ENCODE measurements at places on chromosomes 3 and 15. TPM values are rescaled to one million over a fixed set of nuclear protein-coding genes. Genes with fewer than 3 reads are reported as not detected.

DNA sequence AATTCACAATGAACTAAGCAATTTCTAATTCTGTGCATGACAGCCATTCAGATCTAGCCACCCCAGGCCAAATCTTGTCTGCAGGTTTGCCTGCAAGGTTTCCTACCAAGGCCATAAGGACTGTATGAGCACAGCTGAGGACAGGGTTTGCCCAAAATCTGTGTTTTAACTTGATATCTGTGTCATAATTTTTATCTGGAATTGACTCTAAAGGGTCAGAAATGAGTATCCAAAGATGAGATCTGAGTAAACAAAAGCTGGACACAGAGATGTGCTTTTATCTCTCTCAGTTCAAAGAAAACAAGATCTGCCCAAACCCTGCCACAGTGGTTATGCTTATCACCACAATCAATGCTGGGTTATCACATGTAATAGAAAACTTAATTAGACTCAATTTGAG lies 154.6 kb upstream of the COL8A1 start:
- DNase-seq, result no peak
- no peaks in the 10 kb centered on the region for H3K27me3 ChIP-seq
- no peak overlapping the region for H3K27ac ChIP-seq
- H3K36me3 ChIP-seq, result no peaks in the 10 kb centered on the region
- no peak overlapping the region for H3K4me3 ChIP-seq
- no peaks in the 10 kb centered on the region for H3K4me1 ChIP-seq

DNA sequence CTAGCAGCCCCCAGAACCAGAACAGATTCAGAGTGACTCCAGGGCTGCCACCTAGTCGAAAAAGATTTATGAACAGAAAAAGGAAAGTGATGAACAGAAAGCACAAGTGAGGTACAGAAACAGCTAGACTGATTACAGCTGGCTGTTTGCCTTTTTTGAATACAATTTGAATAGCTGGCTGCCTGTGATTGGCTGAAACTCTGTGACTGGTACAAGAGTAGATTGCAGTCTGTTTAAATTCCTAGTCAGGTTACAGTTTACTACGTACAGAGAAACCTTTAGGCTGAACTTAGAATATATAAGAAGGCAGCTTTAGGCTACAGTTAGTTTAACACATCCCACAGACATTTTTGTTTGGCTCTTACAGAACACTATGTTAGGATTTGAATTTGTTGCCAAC lies 10.0 kb downstream of the CCDC13 start:
- H3K4me3 ChIP-seq, result no peak overlapping the region
- no peaks in the 10 kb centered on the region for H3K4me1 ChIP-seq
- H3K27me3 ChIP-seq, result peaks cover 5% of the 10 kb centered on the region
- no peak for DNase-seq

The B3GALNT1 gene
- 0.47 TPM for total RNA-seq

- no peaks in the 10 kb centered on the region for H3K36me3 ChIP-seq
- no peak for DNase-seq
- H3K4me3 ChIP-seq, result no peak overlapping the region
- H3K27ac ChIP-seq, result no peak overlapping the region
- peaks cover 5% of the 10 kb centered on the region for H3K4me1 ChIP-seq
These were observed 28.8 kb upstream of the PLSCR2 start for GRCh38 chr3:146498002-146498736.

The SEC22C gene
- total RNA-seq, result 72.0 TPM

DNA sequence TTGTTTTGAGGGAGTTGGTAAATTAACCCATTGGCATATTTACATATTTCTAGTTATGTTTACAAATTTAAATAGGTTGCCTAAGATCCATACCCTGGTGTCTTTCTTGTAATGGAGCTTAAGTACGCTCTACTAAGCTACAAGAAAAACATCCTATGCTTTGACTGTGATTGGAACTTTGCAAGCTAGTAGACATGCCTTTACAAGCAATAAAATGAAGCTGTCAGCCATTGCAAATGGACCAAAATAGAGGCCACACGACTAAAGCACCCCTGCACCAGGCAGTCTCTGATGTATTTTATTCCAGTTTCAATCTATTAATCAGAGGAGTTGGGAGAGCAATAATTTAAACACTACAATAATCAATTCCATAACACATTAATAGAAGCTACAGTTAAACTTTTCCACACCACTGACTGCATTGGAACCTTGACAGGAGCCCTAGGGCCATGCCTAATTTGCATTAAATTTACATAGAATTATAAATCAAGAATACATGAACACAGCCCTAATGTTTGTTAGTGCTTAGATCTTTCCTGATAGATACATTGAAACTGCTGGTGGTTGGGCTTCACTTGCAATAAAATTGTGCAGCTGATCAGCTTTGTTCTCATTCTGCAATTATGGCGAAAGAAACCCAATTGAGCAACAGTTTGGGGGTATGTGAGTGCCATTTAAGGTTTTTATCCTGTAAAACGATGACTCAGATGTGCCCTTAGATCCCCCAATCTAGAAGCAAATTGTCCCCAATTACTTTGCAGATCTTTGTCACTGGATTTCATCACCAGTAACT lies 360.1 kb downstream of the LSAMP start:
- no peaks in the 10 kb centered on the region for H3K36me3 ChIP-seq
- no peak for DNase-seq
- no peak overlapping the region for H3K4me3 ChIP-seq
- no peaks in the 10 kb centered on the region for H3K27me3 ChIP-seq
- no peak overlapping the region for H3K27ac ChIP-seq

DNA sequence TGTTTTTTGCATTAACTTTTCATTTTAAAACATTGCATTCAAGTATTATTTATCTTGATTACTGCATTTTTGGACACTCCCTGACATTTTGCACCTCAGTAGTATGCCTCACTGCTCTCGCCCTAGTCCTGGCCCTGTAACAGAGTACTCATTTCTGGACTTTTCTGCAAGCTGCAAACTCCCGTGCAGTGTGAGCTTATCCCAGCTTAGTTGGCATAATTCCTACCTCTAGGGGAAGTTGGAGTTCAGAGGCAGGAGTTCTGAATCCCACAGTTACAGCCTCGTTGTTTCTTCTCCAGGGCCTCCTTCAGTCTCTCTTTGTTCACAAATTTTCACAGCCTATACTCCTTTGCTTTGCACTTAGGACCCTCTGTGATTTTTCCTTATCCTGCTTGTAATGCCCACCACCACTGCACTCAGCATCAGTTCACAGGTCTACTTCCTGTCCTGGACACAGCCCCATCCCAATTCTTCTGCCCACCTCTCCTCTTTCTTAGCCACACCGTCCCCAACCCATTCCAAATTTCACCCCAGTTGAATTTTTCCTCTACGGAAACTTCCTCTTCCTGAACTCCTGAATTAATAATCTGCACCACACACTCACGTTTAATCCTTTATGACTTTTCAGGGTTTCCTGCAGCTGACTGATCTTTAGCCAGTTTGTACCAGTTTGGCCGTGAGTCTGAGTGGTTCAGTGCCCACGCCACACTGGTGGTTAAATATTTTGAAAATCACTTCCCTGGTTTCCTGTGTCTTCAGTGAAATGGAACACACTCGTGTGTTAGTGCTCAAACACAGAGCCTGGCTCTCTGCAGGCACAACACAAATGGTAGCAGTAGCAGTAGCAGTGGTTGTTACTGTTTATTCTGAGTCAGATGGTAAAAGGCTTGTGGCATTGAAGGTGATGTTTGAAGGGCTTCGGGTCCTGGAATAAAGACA lies 6.3 kb upstream of the CTSH start:
- H3K4me3 ChIP-seq, result no peak overlapping the region
- no peaks in the 10 kb centered on the region for H3K36me3 ChIP-seq
- H3K27ac ChIP-seq, result no peak overlapping the region
- DNase-seq, result no peak
- no peaks in the 10 kb centered on the region for H3K27me3 ChIP-seq
- H3K4me1 ChIP-seq, result no peaks in the 10 kb centered on the region

GRCh38 chr3:179071027-179071322 lies 634 bp downstream of the ZMAT3 start:
- peak overlapping the region; percentile 82 for H3K27ac ChIP-seq
- no peaks in the 10 kb centered on the region for H3K27me3 ChIP-seq
- peaks cover 16% of the 10 kb centered on the region for H3K36me3 ChIP-seq
- peak overlapping the region; percentile 90 for H3K4me3 ChIP-seq
- no peak for DNase-seq

The ERICH6 gene
- not detected for total RNA-seq

DNA sequence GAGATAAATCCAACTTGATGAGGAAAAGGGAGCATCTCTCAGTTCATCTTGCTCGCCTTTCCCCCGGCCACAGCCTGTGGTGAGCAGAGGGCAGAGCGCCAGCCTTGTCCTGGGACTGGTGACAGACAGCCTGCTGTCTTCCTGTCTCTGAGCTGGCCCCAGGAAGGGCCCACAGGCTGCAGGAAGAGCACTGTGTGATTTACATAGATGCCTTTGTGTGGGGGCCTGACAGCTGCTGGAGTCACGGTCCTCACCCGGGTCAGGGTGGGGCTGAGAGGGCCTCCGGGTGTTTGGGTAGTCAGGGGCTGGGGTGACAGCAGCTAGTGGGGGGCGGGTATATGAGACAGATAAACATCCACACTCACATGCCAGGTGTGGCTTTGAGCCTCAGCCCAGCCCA lies 29.3 kb downstream of the PLA2G4D start:
- H3K27ac ChIP-seq, result no peak overlapping the region
- peaks cover 2% of the 10 kb centered on the region for H3K27me3 ChIP-seq
- peak; percentile 38 for DNase-seq
- H3K36me3 ChIP-seq, result no peaks in the 10 kb centered on the region

DNA sequence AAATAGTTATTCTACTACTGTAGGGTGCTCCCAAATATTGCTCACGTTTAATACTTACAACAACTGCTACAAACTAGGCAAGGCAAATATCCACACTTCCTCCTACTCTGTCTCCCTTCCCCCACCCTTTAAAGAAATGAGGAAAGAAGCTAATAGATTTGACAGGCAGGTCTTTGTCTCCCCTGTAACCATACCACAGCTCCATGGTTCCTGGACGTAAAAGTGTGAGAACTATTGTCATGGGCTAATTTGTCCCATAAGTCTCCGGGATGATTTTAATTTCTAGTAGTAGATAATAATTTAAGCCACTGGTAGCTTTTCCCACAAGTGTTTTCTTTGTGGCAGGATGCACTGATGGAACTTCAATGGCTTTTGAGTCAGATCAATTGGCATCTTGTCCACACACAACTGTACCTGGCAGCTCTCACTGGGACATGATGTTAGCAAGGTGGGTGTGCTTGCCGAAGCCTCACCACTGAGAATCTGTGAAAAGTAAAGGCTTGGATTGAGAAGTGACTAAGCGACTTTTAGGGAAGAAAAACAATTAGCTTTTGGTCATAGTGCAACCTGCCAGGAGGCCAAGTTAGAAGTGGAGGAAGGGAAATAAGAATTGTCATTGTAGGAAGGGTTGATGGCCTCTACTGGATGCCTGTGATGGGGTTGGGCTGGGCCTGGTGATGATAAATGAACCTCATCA lies 1.4 kb upstream of the CPOX start:
- peaks cover 7% of the 10 kb centered on the region for H3K27me3 ChIP-seq
- no peak overlapping the region for H3K27ac ChIP-seq
- DNase-seq, result no peak
- H3K4me3 ChIP-seq, result no peak overlapping the region

DNA sequence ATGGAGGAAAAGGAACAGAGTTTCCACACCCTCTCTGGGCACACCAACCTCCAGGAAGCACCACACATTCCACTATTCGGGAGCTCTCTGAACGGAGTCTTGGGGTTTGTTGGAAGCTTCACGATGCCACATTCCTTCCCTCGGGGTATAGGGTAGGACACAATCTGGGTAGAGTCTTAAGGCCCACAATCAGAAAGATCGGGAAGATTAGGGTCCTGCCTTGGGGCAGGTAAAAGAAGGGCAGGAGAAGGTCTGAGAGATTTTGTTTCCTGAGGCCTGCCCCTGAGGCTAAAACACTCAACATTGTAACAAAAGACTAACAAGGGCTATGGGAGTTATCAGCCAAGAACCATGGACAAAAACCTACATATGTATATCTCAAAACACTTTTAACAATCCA lies 89.2 kb upstream of the RAP2B start:
- no peaks in the 10 kb centered on the region for H3K4me1 ChIP-seq
- DNase-seq, result no peak
- H3K27me3 ChIP-seq, result no peaks in the 10 kb centered on the region
- H3K27ac ChIP-seq, result no peak overlapping the region

DNA sequence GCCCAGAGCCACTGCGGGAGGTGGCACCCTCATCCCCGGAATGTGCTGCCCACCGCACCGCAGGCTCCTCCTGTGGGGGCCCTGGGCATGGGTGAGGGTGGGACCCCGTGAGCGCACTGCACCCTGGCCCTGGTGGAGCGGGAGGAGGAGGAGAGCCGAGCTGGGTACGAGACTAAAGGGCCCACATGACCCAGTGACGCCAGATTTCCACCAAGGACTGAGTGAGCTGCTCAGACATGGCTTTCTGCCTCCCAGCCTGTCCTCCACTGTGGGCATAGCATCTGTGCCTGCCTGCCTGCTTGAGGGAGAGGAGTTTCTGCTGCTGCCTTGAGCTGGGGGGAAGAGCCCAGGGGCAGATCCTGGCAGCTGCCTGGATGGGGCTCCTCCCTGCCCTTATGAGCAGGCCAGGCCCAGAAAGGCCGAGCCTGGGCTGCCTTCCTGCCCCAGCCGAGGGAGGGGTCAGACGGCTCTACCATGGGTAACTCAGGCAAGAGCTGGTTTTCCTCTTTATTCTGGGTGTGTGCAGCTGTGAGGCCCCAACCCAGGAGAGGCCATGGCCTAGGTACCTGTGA lies 88.4 kb downstream of the VGLL4 start:
- DNase-seq, result no peak
- H3K4me3 ChIP-seq, result no peak overlapping the region
- no peaks in the 10 kb centered on the region for H3K4me1 ChIP-seq
- no peaks in the 10 kb centered on the region for H3K27me3 ChIP-seq

DNA sequence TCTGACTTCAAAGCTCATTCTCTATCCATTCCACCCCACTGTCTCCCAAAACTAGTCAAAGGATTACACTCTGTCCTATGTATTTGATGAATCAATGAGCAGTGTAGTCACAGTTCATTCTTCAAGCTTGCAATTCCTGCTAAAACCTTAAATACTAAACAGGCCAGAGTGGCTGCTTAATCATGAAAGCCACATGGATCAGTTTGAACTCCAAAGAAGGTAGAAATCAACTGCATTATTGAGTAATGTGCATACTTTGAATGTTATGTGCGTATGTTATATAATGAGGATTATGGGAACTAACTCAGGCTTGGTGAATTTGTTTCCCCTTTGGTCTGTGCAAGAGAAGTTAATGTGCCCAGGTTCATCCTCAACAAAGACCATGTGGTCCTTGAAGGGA lies 45.4 kb downstream of the PRICKLE2 start:
- H3K27ac ChIP-seq, result no peak overlapping the region
- no peaks in the 10 kb centered on the region for H3K27me3 ChIP-seq
- H3K4me1 ChIP-seq, result no peaks in the 10 kb centered on the region

- H3K27ac ChIP-seq, result no peak overlapping the region
- no peak overlapping the region for H3K4me3 ChIP-seq
- H3K27me3 ChIP-seq, result peaks cover 50% of the 10 kb centered on the region
- H3K36me3 ChIP-seq, result no peaks in the 10 kb centered on the region
These were observed 1.6 kb downstream of the NR2F2 start for GRCh38 chr15:96331945-96332636.

DNA sequence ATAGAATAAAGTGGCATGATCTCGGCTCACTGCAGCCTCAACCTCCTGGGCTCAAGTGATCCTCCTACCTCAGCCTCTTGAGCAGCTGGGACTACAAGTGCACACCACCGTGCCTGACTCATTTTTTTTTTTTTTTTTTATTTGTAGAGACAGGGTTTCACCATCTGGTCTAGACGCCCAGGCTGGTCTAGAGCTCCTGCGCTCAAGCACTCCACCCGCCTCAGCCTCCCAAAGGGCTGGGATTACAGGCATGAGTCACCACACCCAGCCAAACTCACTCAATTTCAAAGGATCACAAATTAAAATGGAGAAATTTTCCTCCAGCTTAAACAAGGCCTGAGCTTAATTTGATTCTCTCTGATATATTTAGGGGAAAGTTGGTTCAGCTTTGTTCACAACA lies 27.3 kb upstream of the NMB start:
- no peak overlapping the region for H3K4me3 ChIP-seq
- DNase-seq, result no peak
- H3K27me3 ChIP-seq, result no peaks in the 10 kb centered on the region
- H3K27ac ChIP-seq, result no peak overlapping the region
- peaks cover 6% of the 10 kb centered on the region for H3K4me1 ChIP-seq

Data from CD4-positive, CD25-positive, alpha-beta regulatory T cell (primary cell).